Stimulated activated CD8-positive, alpha-beta memory T cell treated with anti-CD3 and anti-CD28 coated beads, Interleukin-7, amount 100 ng/mL, for 24 hours (primary cell): ENCODE measurements at places on chromosomes 3 and 15.

GRCh38 chr3:127288921-127289705, 1.3 kb upstream of the PRR20G start:
- DNase-seq: no peak

- DNase-seq: no peak
These were observed 45.4 kb upstream of the TRAK1 start for GRCh38 chr3:42045708-42046243.

- no peak for DNase-seq
These were observed 301.9 kb upstream of the AGTR1 start for GRCh38 chr3:148395821-148396220.

DNA sequence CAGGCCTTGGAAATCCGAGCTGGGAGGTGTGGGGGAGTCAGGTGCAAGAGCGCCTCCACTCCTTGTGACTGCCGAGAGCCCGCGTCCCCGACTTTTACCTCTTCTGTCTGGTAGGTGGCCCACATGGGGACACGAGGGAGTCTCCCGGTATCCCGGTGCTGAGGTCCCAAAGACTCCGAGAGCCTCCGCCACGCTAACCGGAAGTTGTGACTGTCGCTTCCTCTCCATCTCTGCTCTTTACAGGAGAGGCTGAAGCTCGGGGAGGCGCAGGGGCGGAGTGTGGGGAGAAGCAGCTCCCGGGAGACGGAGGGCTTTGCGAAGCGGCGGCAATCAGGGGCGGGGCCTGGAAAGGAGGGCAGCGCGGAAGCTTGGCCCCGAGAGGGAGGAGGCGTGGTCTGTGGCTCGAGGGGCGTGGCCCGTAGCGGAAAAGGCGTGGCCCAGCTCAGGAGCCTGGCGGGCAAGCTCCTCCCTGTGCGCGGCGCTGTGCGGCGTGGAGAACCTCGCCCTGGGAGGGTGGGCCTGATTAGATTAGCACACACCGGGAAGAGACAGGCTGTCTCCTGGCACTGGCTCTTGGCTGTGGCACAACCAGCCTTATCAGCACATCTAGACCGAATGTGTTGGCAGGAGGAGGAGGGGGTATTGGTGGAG, 143.9 kb downstream of the GABRB3 start:
- no peak for DNase-seq

DNA sequence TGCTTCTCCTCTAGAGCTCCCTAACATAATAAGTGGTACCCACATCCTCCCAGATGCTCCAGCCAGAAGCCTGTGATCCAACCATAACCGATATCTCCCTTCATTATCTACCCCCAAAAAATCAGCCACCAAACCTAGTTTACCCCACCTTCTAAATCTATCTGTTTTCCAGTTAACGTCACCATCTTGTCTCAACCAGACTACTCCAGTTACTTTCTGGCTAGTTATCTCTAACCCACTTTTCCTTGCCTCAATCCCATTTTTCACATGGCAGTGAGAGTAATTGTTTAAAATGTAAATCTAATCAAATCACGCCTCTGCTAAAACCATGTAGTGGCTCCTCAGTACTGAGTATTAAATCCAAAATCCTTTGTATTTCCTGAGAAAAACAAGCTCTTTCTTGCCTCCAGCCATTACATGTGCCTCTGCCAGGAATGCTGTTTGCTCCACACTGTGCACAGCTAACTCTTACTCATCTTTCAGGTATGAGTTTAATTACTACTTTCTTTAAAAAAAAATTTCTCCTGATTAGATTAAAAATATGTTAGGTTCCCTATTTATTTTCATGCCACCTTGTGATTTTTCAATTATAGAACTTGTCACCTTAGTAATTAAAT, 15.4 kb downstream of the CCDC54 start:
- DNase-seq: no peak

- no peak for DNase-seq
These were observed 270.6 kb upstream of the RGMA start for GRCh38 chr15:93359425-93360131.

DNA sequence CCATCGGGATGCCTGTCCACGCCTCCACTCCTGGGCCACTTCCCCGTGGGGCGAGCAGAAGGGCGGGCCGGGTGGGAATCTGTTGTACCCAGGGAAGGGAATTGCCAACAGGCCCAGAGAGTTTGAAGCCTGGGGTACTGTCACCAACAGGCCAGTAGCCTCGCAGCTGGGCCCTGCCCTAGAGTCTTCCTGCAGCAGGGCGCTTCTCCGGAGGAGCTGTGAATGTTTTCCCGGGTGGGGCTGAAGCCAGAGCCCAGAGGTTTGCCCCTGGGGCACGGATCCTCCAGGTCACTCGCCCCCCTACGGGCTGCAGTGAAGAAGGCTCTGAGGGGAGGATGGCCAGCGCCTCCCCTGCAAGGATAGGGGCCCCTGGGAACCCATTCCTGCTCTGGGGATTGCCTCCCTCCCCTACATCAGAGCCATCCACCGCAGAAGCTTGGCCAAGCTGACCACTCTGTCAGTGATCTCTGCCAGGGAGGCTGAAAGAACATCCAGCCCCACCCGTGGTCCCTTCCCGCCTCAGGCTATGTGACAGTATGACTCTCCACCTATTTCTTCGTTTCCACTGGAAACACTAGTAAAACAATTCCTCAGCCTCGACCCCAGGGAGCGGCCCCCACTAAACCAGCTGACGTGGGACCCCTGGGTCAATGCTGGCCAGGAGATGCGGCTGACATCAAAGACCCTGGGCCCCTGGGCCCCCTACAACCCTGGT, 16.8 kb downstream of the CIDEC start:
- no peak for DNase-seq

GRCh38 chr15:80572337-80572736, 122.8 kb upstream of the ABHD17C start:
- no peak for DNase-seq

DNA sequence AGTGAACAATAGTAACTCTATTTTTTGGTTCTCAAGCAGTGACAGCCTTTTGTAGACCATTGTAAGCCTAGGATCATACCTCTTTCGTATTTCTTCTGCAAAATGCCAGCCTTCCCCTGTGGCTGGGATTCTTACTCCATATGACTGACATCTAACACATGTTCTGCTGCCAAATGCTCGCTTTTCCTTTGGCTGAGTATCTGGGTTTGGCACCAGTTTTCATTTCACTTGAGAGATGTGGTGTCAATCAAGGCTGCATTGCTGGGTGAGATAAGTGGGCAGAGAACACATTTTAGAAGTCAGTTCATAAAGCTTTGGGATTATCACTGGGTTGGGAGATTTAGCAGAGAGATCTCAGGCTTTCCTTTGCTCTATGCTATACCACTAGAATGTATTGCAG, 514.7 kb upstream of the SGO1 start:
- DNase-seq: no peak

- DNase-seq: no peak
These were observed 166.2 kb downstream of the LRTM1 start for GRCh38 chr3:54761637-54762036.

GRCh38 chr3:20056725-20057611, 16.7 kb downstream of the KAT2B start:
- no peak for DNase-seq

GRCh38 chr15:67840749-67841512, 1.1 kb upstream of the RNU6-1 start:
- DNase-seq: no peak

GRCh38 chr3:134857776-134858362, 62.8 kb downstream of the EPHB1 start:
- no peak for DNase-seq
